HCT116 (cell line): ENCODE measurements at places on chromosomes 13 and 19. TPM values are rescaled to one million over a fixed set of nuclear protein-coding genes. Genes with fewer than 3 reads are reported as not detected.
A peak's percentile ranks its signal among the peaks of the same experiment; 100 is the strongest.

DNA sequence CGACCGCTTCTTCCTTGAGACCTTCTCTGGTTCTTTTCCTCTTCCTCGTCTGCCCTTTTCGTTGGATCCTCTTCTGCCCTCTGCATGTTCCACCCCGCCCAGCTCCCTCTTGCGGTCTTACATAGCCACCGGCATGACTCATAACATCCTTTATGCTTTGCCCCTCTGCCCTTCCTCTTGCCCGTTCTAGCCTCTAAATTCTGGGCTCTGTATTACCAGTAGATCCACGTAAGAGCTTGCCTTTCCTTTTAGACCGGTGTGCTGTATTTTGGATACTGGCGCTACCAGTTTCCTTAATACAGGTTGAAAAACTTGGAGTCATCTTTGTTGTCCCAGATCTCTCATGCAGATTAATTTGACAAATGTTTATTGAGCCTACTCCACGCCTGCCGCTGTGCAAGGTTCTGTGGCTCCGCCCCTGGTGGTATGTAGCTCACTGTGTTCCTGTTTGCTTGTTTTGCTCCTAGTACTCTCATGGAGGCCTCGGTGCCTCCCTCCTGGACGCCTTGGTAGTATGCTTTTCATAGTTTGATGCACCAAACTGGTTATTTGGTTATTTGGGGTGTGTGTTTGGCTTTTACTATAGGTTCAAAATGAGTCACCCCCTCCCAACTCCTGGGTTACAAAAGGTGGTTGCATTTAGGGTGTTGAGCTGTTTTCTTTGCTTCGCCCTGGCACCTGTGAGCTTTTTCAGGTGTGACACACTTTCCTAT is 1.7 kb downstream of the GTF3A start:
- H3K4me3 ChIP-seq: peak overlapping the region; percentile 63
- H3K36me3 ChIP-seq: peaks cover 17% of the 10 kb centered on the region; the same call in 1 of the 2 replicates
- H3K27ac ChIP-seq: peak overlapping the region; percentile 82
- peaks cover 50% of the 10 kb centered on the region for H3K4me1 ChIP-seq

GRCh38 chr19:37468961-37469777 is at the start of gene ZNF570:
Gene ZNF570 (plus strand): TSS chr19:37469356. CDS start chr19:37470355, 999 bp downstream.
- no peaks in the 10 kb centered on the region for H3K36me3 ChIP-seq
- H3K27ac ChIP-seq: no peak within 1 kb of the TSS
- H3K27me3 ChIP-seq: no peaks in the 10 kb centered on the region
- H3K4me1 ChIP-seq: no peaks in the 10 kb centered on the region
- H3K4me3 ChIP-seq: no peak within 1 kb of the TSS

DNA sequence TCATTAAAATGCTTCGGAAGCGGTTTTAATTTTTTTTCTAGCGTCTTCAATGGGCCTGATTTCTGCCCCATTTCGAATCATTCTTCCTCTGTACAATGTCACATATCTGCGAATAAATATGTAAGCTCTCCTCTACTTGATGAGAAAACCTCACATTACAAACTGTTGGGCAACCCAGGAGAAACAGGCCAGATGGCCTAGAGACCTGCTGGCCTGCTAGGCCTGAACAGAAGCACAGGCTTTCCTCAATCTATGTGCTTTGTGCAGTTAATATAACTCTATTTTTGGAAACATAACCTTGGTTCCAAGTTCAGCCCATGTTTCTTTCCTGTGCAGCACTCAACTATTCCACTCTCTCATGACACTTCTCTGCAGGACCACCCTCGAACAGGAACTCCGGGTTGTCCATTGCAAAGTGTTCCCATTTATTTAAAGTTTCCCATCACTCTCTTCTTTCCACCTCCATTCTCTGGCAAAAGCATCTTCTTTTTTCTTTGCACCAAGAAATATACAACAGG is 42.0 kb downstream of the DCLK1 start:
- H3K4me3 ChIP-seq: no peak overlapping the region
- H3K27ac ChIP-seq: no peak overlapping the region
- no peaks in the 10 kb centered on the region for H3K36me3 ChIP-seq
- no peak for DNase-seq

GRCh38 chr13:60986301-60986700 is 429.3 kb downstream of the PCDH20 start:
- H3K27ac ChIP-seq: no peak overlapping the region
- H3K36me3 ChIP-seq: no peaks in the 10 kb centered on the region
- DNase-seq: no peak
- no peaks in the 10 kb centered on the region for H3K27me3 ChIP-seq
- H3K4me3 ChIP-seq: no peak overlapping the region

- peak overlapping the region; percentile 57 for H3K4me3 ChIP-seq
- DNase-seq: no peak
- H3K27me3 ChIP-seq: peaks cover 6% of the 10 kb centered on the region; the same call in 1 of the 2 replicates
- H3K36me3 ChIP-seq: peaks cover 2% of the 10 kb centered on the region; the same call in 1 of the 2 replicates
These were observed 38.8 kb downstream of the ARHGEF7 start for GRCh38 chr13:111153977-111154332.

DNA sequence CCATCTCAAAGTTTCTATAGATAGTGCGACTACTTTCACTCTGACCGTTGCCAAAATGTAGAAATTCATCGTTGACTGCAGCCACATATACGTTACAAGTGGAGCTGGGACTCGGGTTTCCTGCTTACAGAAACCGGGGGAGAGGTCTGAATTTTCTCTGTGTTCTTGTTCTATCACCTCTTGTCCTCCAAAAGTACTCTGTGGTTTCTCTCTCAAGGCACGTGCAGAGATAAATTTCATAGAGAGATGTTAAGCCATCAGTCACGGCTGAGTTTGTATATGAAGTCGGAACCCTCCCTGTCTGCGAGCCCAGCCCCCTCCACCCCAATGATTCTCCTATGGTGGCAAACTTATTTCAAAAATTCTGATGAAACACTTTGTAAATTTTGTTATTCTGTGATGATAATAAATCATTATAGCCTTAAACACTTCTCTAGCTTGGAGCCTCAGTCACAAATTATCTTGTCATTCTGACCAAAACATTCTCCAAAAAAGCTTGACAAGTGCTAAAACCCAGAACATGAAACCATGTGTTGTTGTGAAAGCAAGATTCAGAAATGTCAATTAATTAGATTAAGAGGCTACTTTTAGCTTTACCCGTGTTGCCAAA is 87.5 kb downstream of the TSHZ3 start:
- H3K36me3 ChIP-seq: no peaks in the 10 kb centered on the region
- H3K27me3 ChIP-seq: no peaks in the 10 kb centered on the region
- H3K4me3 ChIP-seq: no peak overlapping the region

- no peaks in the 10 kb centered on the region for H3K36me3 ChIP-seq
- H3K27me3 ChIP-seq: no peaks in the 10 kb centered on the region
- H3K27ac ChIP-seq: peak overlapping the region; percentile 46
These were observed 15.0 kb downstream of the BICRA start for GRCh38 chr19:47623921-47624391.

DNA sequence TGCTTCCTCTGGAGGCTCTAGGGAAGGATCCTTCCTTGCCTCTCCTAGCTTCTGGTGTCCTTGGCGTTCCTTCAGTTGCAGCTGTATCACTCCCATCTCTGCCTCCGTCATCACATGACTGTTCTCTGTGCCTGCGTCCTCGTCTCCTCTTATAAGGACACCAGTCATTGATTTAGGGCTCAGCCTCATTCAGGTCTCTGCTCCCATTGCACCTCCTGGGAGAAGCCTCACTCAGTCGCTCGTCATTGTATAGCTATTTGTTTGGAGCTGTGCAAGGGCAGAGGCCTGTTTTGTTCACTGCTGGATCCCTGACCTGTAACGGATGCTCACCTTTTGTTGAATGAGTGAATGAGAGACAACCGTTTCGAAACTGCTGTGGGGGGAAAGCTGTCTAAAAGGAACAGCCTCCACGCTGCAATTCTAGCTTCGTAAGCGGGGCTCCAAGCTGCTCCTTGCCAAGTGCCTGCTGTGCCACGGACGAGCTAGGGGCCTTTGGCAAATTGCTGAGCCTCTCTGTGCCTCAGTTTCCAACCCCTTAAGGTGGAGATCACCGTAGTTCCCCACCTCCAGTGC is 17.2 kb downstream of the BRSK1 start:
- H3K4me3 ChIP-seq: no peak overlapping the region
- DNase-seq: no peak
- H3K4me1 ChIP-seq: peaks cover 7% of the 10 kb centered on the region; the same call in 1 of the 2 replicates
- 0 out of 2 replicates have a peak, but pooled peaks cover 11% of the 10 kb centered on the region for H3K36me3 ChIP-seq
- no peak overlapping the region for H3K27ac ChIP-seq

GRCh38 chr19:35666251-35666913 is at the start of gene UPK1A:
Gene UPK1A (plus strand): TSS chr19:35666517. CDS start chr19:35666813, 296 bp downstream.
- no peak within 1 kb of the TSS for H3K4me3 ChIP-seq
- no peaks in the 10 kb centered on the region for H3K36me3 ChIP-seq
- H3K4me1 ChIP-seq: no peaks in the 10 kb centered on the region
- H3K27ac ChIP-seq: no peak within 1 kb of the TSS
- no peak for DNase-seq
- H3K27me3 ChIP-seq: peaks cover 5% of the 10 kb centered on the region; the same call in 1 of the 2 replicates

GRCh38 chr13:66659701-66660467 is 570.3 kb downstream of the PCDH9 start:
- no peak for DNase-seq
- peak overlapping the region; percentile 44 for H3K4me3 ChIP-seq
- H3K4me1 ChIP-seq: peaks cover 6% of the 10 kb centered on the region
- no peak overlapping the region for H3K27ac ChIP-seq
- H3K27me3 ChIP-seq: no peaks in the 10 kb centered on the region

- peaks cover 11% of the 10 kb centered on the region; the same call in 1 of the 2 replicates for H3K27me3 ChIP-seq
- no peak for DNase-seq
- H3K27ac ChIP-seq: no peak overlapping the region
- H3K4me1 ChIP-seq: no peaks in the 10 kb centered on the region
- no peak overlapping the region for H3K4me3 ChIP-seq
These were observed 73.4 kb downstream of the COL4A2 start for GRCh38 chr13:110380359-110381028.

GRCh38 chr19:36436531-36436930 is 18.1 kb upstream of the ZFP82 start:
- no peaks in the 10 kb centered on the region for H3K4me1 ChIP-seq
- no peaks in the 10 kb centered on the region for H3K27me3 ChIP-seq

GRCh38 chr19:11375143-11375948 is 880 bp downstream of the SWSAP1 start:
- peak overlapping the region; percentile 68 for H3K4me3 ChIP-seq
- DNase-seq: no peak
- peak overlapping the region; percentile 88 for H3K27ac ChIP-seq
- no peaks in the 10 kb centered on the region for H3K36me3 ChIP-seq
- H3K4me1 ChIP-seq: peaks cover 55% of the 10 kb centered on the region

- H3K4me3 ChIP-seq: no peak overlapping the region
- peaks cover 4% of the 10 kb centered on the region; the same call in 1 of the 2 replicates for H3K4me1 ChIP-seq
- DNase-seq: no peak
These were observed 20.7 kb upstream of the GPR18 start for GRCh38 chr13:99278843-99279242.

DNA sequence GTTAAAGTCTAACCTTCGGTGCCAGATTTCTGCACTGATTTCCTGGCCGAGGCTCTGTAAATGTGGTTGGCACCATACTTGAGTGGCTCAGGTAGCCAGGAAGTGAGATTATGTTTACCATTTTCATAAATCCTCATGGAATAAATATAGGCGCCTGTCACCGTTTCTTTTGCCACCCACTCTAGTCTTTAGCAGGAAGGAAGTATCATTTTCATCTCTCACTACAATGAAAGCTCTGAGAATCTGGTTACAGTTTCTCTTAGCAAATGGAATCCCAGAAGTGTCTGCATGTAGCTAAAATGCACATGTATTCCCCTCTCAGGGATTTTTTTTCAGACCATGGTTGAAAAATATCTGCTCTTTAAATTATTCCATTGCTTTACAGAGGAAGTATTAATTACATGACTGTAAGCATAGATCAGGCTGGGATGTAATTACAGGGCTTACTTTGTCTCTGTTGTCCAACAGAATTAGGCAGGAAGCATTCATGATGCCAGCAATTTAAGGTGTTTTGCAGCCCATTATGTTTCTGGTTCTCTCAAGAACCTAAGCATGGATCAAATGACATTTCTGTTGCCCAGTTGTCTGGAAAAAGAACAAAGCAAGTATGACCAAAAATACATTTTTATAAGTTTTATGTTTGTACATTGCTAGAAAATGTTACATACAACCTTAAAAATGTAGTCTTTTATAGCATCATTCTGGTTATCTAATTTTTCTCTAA is 221.7 kb upstream of the SPRY2 start:
- DNase-seq: no peak
- H3K4me1 ChIP-seq: no peaks in the 10 kb centered on the region
- no peak overlapping the region for H3K27ac ChIP-seq
- H3K27me3 ChIP-seq: no peaks in the 10 kb centered on the region

The RYR1 gene
- 4.1 TPM for total RNA-seq

The ZGLP1 gene
- total RNA-seq: 5.0 TPM

The PALM3 gene
- total RNA-seq: 3.3 TPM

The TUBA3C gene
- total RNA-seq: not detected

The CABP5 gene
- not detected for total RNA-seq

The NPAS1 gene
- 4.6 TPM for total RNA-seq

The OR7C1 gene
- not detected for total RNA-seq

The CFD gene
- total RNA-seq: 80.2 TPM
